ENCODE measurements at places on chromosomes 7 and 10.

DNA sequence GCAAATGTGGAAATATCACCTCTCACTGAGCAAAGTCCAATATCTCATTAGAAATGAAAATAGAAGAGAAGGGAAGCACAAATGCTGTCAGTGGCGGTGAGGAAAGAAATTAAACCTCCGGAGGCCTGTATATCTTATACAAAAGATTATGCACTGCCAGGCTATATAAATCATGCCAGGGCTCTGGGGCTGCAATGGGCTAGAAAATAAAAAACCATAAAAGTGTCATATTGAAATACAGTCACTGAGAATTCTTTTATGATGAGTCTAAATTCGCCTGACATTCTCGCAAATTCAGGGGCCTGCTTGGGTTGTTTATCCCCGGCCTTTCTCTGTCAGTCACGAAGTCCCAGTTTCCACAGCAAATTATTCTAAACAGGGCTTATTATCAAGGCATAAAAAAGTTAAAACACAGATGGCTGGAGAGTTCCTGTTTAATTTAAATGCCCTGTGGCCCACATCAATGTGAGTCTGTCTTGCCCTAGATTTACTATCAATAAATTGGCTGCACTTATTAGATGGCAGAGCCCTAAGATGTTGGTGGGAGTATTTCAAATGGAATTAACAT lies 193.8 kb downstream of the SNX10 start:
- DNase-seq = no peak

- no peak for DNase-seq
Observed at GRCh38 chr7:66105263-66105748, 9.3 kb upstream of the CRCP start.

- no peak for DNase-seq
Observed at GRCh38 chr10:13448216-13448615, 80.6 kb downstream of the BEND7 start.

DNA sequence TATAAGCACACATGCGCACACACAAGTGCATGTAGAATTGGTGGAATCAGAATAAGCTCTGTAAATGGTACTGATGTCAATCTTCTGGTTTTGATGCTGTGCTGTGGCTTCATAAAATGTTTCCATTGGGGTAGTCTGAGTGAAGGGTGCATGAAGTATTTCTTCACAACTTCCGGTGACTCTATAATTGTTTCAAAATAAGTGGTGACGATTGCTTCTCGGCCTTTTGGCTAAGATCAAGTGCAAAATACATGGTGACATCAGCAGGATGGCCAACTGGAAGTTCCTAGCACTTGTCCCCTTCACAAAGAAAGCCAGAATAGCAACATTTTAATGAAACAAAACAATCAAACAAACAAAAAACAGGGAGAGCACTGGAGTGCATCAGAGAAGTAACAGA lies 41.6 kb upstream of the CAMK2B start:
- no peak for DNase-seq

DNA sequence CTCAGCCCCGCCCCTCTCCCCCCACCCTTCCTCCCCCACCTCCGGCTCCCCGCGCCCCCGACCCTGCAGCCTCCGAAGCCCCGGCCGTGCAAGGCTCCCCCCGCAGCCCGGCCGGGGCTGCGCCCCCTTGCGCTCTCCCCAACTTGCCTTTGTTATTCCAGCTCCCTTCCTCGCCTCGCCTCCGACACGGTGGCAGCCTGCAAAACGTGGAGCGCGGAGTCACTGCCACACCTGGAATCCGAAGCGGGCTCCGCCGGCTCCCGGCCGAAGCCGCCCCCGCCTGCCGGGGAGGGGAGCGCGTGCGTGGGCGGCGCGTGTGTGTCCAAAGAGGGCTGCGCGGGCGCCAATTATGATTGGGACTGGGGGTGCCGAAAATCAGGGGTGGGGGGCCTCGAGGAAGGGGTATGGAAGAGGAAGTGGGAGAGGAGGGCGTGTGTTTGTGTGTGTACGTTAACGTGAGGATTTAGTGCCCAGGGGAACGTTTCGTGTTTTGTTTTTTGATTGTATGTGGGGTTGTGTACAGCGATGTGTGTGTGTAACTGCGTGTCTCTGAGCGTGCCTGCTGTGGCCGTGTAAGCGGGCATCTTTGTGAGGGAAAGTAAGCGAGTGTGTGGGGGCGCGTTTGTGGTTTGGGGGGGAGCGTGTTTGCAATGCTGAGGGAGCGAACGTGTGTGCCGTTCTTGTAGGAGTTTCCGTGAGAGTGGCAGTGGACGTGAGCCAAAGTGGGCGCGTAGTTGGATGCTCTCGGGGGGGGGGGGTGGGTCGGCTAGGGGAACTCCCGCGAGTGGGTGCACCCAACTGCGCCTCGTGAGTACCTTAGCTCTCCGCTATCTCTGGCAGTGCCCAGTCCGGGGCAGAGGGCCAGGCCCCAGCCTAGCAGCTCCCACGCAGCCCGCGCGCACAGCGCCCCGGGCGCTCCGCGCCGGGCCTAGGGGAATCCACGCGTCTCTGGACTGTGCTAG lies 1.2 kb upstream of the ZMIZ1 start:
- peak; percentile 93 for DNase-seq

DNA sequence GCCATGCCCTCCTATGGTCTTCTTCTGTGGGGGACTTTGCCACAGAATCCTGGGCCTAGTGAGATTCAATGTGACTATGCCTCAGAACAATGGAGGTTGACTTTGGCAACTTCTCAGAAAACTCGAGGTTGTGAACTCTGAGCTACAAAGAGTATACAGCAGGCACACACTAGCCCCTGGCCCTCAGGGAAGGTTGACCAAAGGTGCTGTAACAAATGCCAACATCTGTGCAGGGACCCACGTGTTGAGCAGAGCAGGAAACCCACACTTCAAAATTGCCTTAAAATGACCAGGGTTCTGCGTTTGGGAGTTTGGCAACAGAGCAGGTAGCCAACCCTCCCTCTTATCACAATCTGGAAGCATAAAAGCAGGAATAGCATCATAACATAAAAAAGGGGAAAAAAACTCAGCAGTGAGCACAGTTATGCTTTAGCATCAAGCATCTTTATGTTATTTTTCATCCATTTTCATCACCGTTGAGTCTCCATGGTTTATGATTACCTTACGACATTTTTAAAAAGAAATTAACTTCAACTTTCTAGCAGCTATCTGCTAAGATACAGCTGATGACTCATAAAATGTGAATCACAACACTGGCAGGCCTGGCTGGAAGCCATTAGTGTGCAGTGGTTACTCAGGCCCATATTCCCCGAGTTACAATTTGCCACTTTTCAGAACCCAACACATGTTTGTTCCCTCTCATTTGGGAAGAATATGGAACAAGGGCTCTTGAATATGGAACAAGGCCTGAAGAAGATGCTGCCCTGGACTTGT lies 11.1 kb downstream of the PRLHR start:
- peak; percentile 71 for DNase-seq

- peak; percentile 22 for DNase-seq
Observed at GRCh38 chr7:114790521-114790920, 131.4 kb upstream of the MDFIC start.

GRCh38 chr10:24642921-24643678 lies 80.6 kb downstream of the ARHGAP21 start:
- peak; percentile 88 for DNase-seq

- DNase-seq = no peak
Observed at GRCh38 chr10:43172645-43173044, 34.4 kb downstream of the CSGALNACT2 start.

- peak; percentile 45 for DNase-seq
Observed at GRCh38 chr7:133023370-133024071, 58.4 kb downstream of the CHCHD3 start.

DNA sequence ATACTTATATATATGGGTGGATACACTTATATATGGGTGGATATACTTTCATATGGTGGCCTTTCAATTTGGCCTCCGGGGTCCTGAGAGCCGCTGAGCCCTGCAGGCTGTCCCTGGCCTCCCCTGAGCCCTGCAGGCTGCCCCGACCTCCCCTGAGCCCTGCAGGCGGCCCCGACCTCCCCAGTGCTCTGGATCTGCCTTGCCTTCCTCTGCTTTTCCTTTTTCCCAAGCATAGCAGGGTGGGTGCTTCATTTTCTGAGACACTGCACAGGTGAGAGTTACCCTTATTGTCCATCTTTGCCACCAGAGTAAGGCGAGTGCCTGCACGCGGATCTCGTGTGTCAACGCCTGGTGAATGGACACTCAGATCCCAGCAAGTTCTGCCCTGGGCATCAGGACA lies 106.6 kb downstream of the VIPR2 start:
- no peak for DNase-seq

- DNase-seq = no peak
Observed at GRCh38 chr10:21814866-21815265, 188.7 kb downstream of the DNAJC1 start.

DNA sequence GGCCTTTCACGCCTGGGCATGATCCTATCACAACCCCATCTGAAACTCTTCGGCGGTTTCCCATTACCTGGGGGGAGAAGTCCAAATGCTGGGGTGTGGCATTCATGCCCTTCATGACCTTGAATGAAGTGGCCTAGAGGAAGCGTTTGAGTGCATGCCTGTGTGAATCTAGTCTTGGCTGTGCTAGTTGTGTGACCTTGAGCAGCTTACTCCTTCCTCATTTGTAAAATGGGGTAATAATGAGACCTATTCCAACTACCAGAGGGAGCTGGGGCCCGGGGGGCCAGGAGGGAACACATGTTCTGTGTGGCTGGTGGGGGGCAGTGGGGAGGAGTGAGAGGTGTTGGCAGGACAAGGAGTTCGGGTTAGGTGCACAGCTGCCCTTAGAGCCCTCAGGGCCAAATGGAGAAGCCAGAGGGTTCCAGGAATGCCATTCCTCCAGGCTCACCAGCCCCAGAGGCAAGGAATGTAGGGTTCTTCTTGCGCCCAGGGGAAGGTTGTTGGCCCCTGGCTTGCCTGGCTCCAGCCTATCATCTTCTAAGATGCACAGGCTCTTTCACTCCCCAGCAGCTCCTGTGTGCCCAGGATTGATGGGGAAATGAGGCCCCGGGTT lies 21.3 kb upstream of the TBRG4 start:
- no peak for DNase-seq

- DNase-seq = no peak
Observed at GRCh38 chr7:4698707-4699275, 16.7 kb downstream of the FOXK1 start.

DNA sequence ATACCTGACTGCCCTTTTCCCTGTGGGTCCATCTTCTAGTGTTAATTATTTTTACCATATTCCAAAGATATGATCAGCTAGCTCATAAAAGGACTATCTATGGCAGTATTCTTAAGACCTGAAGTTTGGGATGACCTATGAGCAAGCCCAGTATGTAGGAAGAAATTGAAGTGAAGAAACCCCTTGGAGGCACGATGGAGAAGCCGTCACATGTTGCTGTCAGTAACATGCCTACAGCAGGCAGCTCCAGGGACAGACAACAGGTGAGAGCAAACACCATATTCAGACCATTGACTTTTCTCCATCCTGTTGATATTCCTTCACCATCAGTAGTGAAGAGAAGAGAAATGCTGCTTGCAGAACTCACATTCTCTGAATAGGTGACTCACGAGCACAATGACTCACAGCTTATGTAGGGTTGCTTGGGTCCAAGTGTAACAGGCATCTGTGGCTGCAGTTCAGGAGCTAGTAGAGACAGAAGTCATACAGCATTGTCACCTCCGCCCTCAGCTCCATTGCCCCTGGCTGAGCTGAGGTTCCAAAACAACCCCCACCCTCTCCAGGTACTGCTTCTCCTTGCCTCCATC lies 8.4 kb upstream of the LYZL2 start:
- peak; percentile 85 for DNase-seq

- DNase-seq = peak; percentile 28
Observed at GRCh38 chr7:84073186-84073875, 121.3 kb downstream of the SEMA3A start.

GRCh38 chr10:125161707-125162119 lies 1.4 kb upstream of the CTBP2 start:
- no peak for DNase-seq

- no peak for DNase-seq
Observed at GRCh38 chr7:34064519-34065158, 159.3 kb downstream of the BMPER start.

DNA sequence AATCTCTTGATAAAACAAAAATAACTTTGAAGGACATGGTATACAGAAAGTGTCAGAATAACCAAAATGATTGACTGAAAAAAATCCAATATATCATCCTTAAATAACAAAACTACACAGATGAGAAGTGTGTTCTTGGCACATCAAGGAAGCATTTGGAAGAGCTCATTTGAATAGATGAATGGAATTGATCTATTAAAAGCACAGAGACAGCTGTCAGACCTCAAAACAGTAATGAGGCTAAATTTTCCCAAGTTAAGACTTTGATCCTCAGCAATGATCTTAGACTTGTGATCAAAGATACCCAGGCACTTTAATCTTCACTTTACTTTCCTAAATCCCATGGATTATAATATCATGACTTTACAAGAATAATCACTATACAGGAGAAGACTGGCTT lies 395.4 kb upstream of the NFE2L3 start:
- DNase-seq = no peak

GRCh38 chr7:155252444-155252887 lies 45.2 kb upstream of the INSIG1 start:
- peak; percentile 54 for DNase-seq

GRCh38 chr7:2962865-2963264 lies 80.8 kb downstream of the CARD11 start:
- no peak for DNase-seq

GRCh38 chr10:63751836-63752235 lies 230.6 kb downstream of the REEP3 start:
- DNase-seq = no peak

- no peak for DNase-seq
Observed at GRCh38 chr10:35336921-35337823, 863 bp downstream of the CCNY start.

- DNase-seq = no peak
Observed at GRCh38 chr7:132049462-132050304, 493.3 kb upstream of the PODXL start.

DNA sequence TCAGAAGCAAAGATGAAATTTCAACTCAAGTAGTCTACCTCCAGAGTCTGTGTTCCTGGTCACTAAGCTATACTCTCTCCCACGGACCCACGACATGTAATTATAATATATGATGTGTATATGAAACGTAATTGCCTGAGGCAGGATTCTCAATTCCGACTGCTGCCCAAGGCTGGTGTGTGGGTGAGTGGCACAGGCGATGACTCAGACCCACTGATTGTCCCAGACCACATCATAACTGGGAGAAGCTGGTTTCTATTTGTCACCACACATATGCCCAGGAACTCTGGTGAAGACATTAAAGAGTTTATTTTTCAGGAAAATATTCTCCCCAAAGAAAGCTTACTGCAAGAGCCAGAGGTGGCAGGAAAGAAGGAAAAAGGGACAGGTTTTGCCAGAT lies 219.3 kb downstream of the JAZF1 start:
- peak; percentile 52 for DNase-seq

- DNase-seq = peak; percentile 92
Observed at GRCh38 chr7:94368371-94368791, 26.3 kb upstream of the COL1A2 start.

DNA sequence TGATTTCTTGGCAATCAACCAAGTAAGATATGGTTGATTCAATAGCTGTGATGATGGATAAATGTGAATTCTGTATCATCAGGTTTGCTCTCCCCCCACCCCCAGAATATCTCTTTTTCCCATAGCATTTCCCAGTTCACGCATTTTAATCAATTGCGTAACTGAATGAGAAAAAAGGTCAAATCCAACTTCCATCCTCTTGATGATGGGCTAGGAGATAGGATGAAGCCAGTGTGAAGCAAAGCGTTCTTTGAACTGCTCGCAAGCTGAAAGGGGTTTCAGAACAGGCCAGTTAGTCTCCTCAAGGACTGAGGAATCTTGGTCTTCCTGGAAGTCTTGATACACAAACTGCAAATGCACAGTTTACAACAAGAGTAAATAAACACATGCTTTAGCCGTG lies 94.5 kb upstream of the ARMC3 start:
- no peak for DNase-seq
